ENCODE measurements at places on chromosomes 16 and 17. TPM values are rescaled to one million over a fixed set of nuclear protein-coding genes. Genes with fewer than 3 reads are reported as not detected.

DNA sequence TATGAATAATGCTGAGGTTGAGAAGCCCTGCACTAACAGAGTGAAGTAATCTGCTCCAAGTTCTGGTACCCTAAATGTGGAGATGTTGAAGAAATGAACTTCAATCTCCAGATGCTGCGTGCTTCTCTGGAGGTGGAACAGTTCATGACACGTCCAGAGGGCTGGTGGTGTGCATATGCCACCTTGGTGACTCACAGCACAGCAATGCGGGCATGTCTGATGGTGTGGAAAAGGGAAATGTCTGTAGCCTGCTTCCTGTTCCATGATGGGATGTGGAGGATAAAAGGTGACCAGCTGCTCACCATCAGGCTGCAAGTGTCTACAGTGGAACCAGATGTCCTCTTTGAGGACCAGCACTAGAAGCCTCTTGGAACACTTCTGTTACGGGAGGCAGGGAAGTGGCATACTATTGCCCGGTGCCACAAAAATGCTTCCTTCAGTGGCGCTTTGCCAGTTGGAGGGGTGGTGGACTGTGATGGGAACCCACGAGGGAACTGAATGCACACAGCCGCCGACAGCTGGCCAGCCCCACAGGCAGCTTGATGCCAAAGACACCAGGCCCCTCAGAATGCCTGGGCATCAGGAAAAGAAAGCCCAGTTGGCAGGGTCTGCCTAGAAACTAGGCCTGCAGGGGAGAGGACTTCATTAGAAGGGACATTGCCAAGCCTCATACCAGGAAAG lies 19.9 kb downstream of the SNX11 start:
- H3K36me3 ChIP-seq, result peaks cover 1% of the 10 kb centered on the region
- no peak overlapping the region for H3K4me3 ChIP-seq

CHP2 gene
- not detected for polyA plus RNA-seq

DNA sequence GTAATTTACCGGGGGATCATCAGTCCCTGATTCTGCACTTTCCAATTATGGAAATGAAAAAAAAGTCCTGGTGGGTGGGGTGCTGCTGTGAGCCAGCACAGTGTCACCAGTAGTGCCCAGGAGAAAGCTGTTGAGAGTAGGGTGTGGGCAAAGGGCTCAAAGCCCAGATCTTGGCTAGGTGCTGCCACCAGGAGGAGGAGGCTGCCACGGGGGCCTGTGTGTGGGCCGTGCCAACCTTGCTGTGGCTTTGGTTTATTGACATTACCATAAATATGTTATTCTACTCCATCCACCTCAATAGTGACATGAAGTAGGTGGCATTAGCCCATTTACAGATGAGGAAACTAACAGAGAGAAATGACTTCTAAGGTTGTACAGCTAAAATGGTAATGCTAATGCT lies 6.7 kb upstream of the PRPSAP2 start:
- H3K4me1 ChIP-seq, result peaks cover 2% of the 10 kb centered on the region
- DNase-seq, result no peak
- H3K27me3 ChIP-seq, result no peaks in the 10 kb centered on the region
- H3K36me3 ChIP-seq, result no peaks in the 10 kb centered on the region
- H3K4me3 ChIP-seq, result no peak overlapping the region
- no peak overlapping the region for H3K27ac ChIP-seq

KAT2A gene
- polyA plus RNA-seq, result 9.1 TPM

DHRS7C gene
- polyA plus RNA-seq, result not detected

- no peaks in the 10 kb centered on the region for H3K27me3 ChIP-seq
- no peak overlapping the region for H3K27ac ChIP-seq
- H3K36me3 ChIP-seq, result peaks cover 41% of the 10 kb centered on the region
- no peak overlapping the region for H3K4me3 ChIP-seq
- DNase-seq, result no peak
- peaks cover 5% of the 10 kb centered on the region for H3K4me1 ChIP-seq
Observed at GRCh38 chr16:2523801-2524231, 3.6 kb downstream of the AMDHD2 start.

BRICD5 gene
- polyA plus RNA-seq, result 0.23 TPM

- H3K27me3 ChIP-seq, result peaks cover 6% of the 10 kb centered on the region
- H3K4me3 ChIP-seq, result no peak overlapping the region
- no peak for DNase-seq
- no peaks in the 10 kb centered on the region for H3K36me3 ChIP-seq
- no peak overlapping the region for H3K27ac ChIP-seq
Observed at GRCh38 chr17:8021565-8022359, 17.1 kb upstream of the ALOX15B start.

DNA sequence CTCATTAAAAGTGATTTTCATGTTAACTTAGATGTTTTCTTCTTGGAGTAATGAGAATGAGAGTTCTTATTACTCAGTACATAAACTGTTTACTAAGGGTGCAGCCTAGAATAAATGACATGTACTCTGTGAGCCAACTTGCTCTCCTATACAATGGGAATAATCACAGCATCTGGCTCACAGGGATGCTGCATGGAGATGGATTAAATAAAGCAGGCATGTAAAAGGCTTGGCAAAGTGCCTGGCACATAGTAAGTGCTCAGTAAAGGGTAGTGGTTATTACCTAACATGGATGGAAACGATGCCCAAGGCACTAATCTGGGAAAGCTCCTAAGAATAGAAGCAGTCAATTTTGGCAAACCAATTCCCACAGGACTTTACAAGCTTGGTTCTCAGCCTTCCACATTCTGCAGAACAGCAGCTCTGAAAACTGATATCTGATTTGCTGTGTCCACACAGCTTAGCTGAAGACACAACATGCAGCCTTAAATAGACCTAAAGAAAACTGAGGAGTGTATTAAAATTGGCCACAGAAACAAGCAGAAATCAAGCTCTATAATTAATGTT lies 176.1 kb downstream of the ABCC12 start:
- no peaks in the 10 kb centered on the region for H3K27me3 ChIP-seq
- no peak overlapping the region for H3K4me3 ChIP-seq
- no peaks in the 10 kb centered on the region for H3K4me1 ChIP-seq
- no peak for DNase-seq
- H3K27ac ChIP-seq, result no peak overlapping the region

RNF227 gene
- 2.2 TPM for polyA plus RNA-seq

DNA sequence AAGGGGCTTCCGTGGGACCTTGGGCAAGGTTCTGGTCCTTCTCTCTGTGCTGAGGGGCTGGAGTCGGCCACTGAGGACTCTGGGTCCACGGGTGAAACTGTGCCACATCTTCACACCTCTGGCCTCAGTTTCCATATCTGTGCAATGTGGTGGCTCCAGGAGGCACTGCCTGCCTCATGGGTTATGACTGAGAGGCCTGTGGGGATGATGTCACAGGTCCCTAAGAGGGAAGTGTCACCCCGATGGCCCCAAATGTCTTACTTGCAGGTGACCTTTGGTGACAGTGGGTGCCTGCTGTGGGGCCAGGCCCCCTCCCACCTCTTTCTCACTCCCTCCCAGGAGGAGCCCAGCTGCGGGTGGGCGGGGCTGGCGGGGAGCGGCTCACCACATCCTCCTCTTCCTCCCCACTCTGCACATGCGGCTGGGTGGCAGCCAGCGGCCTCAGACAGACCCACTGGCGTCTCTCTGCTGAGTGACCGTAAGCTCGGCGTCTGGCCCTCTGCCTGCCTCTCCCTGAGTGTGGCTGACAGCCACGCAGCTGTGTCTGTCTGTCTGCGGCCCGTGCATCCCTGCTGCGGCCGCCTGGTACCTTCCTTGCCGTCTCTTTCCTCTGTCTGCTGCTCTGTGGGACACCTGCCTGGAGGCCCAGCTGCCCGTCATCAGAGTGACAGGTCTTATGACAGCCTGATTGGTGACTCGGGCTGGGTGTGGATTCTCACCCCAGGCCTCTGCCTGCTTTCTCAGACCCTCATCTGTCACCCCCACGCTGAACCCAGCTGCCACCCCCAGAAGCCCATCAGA lies at the start of gene IL21R:
TSS of gene IL21R (plus strand) at position 407 of the 801 bp plus-strand sequence. CDS start 27,898 bp downstream, outside the sequence.
- H3K27me3 ChIP-seq, result peaks cover 2% of the 10 kb centered on the region
- H3K36me3 ChIP-seq, result no peaks in the 10 kb centered on the region
- no peak within 1 kb of the TSS for H3K4me3 ChIP-seq
- H3K27ac ChIP-seq, result no peak within 1 kb of the TSS
- peak; percentile 44 for DNase-seq

DNA sequence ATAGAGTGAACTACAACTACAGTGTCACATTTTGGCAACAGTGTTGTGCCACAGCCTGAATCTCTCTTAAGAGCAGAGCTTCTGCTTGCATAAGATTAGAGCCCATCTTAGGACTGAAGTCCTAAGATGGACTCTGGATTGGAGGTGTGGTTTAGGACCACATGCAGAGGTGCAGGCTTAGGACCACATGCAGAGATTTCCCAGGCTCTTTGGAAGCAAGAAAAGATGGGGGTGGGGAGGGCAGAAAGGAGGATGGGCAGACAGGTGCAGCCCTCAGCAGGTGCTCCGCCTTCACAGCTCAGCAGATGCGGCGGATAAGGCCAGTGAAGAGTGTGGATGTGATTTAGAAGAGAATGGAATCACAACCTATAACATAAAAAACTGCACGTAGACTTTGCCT lies 128.7 kb downstream of the TANGO6 start:
- H3K27ac ChIP-seq, result no peak overlapping the region
- H3K4me1 ChIP-seq, result no peaks in the 10 kb centered on the region
- no peaks in the 10 kb centered on the region for H3K36me3 ChIP-seq
- H3K27me3 ChIP-seq, result no peaks in the 10 kb centered on the region
- H3K4me3 ChIP-seq, result no peak overlapping the region

GRCh38 chr17:43027091-43028032 lies 2.3 kb downstream of the RND2 start:
- H3K27me3 ChIP-seq, result no peaks in the 10 kb centered on the region
- DNase-seq, result no peak
- no peak overlapping the region for H3K4me3 ChIP-seq
- H3K27ac ChIP-seq, result no peak overlapping the region

DNA sequence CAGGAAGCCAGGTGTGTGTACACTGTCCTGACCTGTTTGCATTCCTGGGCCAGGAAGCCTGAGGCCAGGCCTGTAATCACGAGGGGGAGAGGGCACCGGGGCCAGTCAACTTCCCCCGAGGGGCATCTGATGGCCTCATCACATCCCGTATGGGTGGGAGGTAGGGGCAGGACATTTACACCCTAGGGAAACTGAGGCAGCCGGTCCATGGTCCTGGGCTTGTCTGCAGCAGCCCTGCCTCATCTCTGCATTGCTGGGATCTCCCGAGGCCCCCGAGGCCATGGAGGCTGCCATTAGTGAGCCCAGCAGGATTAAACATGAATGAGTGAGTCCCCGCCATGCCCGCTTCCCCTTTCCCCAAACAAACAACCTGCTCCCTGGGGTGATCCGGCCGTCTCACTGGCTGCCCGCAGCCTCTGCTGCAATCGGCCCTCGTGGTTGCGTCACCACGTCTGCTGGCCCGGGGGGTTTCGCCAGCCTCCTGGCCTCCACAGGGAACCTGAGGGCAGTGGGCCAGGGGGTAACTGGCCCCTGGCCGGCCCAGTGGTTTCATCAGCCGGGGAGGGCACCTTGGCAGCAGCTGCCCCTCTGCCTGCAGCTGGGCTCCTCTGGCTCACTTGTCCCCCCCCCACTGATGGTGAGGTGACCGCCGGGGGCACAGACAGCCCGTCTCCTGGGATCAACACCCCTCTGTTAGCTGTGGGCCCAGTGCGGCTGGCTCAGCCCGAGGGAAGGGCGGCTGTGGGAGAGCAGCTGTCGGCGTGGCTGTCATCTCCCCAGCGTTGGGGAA lies 88.3 kb upstream of the GSE1 start:
- DNase-seq, result peak; percentile 19
- no peaks in the 10 kb centered on the region for H3K36me3 ChIP-seq

DNA sequence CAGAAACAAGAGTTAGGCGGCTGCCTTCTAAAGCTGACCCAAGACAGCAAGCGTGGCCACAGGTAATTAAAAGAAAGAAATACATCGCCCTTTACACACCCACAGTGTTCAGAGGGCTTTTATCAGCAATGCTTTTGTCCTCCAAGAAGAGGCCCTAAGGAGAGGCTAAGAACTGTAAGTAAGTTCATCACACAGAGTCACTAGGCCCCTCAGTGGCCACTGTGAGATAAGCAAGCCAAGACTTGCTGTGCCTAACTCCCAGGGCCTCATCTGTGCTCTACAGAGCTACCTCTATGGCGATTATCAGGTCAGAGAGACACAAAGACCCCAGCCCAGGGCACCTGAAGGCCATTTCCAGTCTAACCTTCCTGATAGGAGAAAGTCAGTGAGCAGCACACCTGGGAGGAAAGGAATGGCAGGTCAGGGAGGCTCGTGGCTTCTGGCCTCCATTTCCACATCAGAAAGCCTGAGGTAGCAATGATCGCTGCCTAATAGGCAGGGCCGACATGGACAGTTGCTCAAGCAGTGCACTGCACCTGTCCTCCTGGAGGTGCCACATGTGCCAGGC lies 545.2 kb upstream of the CDH11 start:
- no peak overlapping the region for H3K4me3 ChIP-seq
- H3K36me3 ChIP-seq, result no peaks in the 10 kb centered on the region
- no peak overlapping the region for H3K27ac ChIP-seq
- DNase-seq, result peak; percentile 25
- H3K27me3 ChIP-seq, result no peaks in the 10 kb centered on the region
- H3K4me1 ChIP-seq, result no peaks in the 10 kb centered on the region

- H3K27ac ChIP-seq, result no peak overlapping the region
- no peaks in the 10 kb centered on the region for H3K27me3 ChIP-seq
Observed at GRCh38 chr17:2981325-2981724, 82.1 kb downstream of the OR1D5 start.

PDILT gene
- polyA plus RNA-seq, result not detected

- H3K4me3 ChIP-seq, result no peak overlapping the region
- H3K4me1 ChIP-seq, result no peaks in the 10 kb centered on the region
- no peak overlapping the region for H3K27ac ChIP-seq
- H3K36me3 ChIP-seq, result no peaks in the 10 kb centered on the region
- DNase-seq, result no peak
- H3K27me3 ChIP-seq, result no peaks in the 10 kb centered on the region
Observed at GRCh38 chr17:57515662-57516211, 229.4 kb downstream of the CCDC182 start.

DNA sequence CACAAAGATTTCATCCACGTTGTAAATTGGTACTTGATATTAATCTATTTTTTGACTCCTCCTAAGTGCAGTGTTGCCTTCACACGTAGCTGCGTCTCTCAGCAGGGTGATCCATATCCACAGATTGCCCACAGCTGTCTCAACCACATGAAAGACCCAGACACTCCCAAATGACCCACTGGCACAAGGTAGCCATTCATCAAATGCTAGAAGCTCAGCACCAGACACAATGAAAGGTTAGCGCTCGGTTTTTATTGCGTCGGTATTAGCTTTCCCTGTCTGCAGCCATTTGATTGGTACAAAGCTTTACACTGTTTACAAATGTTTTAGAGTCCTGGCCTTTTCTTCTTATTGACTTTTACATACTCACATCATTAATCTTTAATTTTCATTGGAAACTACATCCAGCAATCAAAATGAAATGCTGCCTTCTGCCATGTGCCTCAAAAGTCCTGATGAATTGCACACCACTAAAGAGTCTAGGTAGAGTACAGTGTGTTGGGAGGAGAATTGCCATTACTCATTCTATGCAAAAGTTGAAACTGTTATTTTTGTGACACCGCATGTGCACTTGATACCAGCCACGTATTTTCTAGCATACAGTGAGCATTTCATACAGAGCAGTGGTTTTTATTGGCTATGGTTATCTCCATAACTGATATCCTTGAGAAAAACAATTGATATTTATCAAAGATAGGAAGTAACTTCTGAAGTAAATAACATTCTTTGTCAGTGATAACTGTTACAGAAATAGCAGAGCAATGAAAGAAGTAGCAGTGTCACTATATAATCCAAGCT lies 127.3 kb upstream of the NUDT7 start:
- H3K27ac ChIP-seq, result no peak overlapping the region
- no peak overlapping the region for H3K4me3 ChIP-seq
- H3K27me3 ChIP-seq, result no peaks in the 10 kb centered on the region
- no peaks in the 10 kb centered on the region for H3K4me1 ChIP-seq
- H3K36me3 ChIP-seq, result no peaks in the 10 kb centered on the region
